Anterior cingulate cortex (tissue), 58 donors: ENCODE measurements at places on chromosomes 11 and 22.

DNA sequence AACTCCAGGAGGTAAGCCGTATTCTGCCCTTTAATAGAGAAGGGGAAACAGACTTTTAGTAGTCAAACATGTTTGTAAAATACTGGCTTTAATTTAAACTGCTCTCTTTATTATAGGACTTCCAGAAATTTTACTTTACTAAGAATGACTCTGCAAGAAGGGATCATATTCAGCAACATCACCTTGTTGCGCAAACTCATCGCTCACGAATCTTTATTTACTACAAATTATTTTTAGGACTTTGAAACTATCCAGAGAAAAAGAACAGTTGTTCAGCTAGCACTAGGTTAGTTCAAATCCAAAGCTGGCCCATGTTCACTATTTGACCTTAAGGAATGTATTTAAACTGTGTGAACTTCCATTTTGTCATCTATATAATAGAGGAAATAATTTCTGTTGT, 498.3 kb upstream of the TENM4 start:
- no peak for DNase-seq

DNA sequence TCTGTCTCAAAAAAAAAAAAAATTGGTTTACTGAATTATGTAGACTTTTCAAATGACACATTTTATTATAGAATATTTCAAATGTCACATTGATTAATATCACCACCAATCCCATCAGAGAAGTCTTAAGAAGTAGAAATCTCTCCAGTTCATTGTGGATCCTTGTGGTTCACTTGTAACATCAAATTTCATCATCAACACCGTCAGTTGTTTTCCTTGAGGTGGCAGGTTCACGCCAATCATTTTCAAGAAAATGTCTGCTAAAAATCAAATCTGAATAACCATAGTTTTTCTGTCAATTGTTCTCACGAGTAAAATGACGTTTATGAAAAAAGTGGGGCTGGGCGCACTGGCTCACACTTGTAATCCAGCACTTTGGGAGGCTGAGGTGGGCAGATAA, 50.3 kb downstream of the TMPRSS5 start:
- DNase-seq = no peak

GRCh38 chr22:40463683-40464082, 93.3 kb downstream of the SGSM3 start:
- DNase-seq = no peak

GRCh38 chr11:72405009-72405408, 29.3 kb downstream of the CLPB start:
- no peak for DNase-seq

DNA sequence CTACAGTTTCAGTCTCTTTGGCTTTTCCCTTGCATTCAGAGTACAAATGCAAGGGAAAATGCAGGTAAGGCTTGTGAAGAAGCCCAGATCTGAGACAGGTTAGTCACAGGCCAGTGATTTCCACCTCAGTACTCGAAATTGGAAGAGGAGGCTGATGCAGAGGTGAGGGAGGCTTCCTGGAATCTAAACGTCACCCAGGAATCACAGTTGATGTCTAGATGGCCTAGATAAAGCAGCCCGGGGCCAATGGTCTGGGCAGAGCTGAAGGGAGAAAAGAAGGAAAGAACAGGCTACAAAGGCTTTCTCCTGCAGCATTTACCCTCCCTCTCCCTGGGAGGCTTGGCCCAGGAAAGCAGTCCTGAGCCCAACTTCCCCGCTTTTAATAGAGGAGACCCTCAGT, 8.5 kb downstream of the TRIM6 start:
- DNase-seq = no peak

DNA sequence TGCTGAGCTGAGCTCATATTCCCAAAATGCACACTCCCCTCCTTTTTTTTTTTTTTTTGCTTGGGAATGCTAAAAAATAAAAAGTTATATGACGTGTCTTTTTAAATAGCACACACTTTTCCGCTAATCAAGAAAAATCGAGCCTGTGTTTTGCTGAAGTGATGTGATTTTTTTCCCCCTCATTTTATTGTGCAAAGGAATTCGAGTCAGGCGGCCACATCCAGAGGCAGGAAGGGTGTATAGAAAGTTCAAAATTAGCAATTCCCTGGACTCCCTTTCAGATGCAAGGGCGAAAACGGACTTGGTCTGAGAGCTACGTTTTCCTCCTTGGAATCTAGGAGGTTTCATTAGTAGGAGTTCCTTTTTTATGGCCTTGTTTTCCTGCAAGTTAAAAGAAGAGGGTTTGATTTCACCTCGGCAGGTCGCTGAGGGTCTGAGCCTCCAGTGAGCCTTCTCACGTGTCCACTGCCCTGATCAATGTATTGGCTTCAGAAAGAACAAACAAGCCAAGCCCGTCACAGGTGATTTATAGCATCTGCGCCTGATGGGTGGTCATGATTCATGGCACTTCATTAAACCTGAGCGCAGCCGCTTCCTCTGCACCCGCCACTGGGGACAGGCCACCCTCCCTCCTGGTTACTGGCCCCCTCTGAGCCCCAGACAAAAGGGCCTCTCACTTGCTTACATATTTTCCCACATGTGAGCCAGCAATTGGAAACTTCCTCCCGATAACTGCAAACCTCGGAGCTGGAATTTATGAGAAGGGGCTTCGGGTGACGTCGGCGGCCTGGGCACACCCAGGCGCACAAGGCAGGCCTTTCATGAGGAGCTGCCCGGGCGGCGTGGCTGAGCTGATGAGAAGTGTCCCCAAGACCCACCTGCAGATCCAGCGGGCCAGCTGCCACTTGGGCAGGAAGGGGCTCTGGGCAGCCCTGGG, 64.4 kb upstream of the LINC01488 start:
- DNase-seq = no peak

DNA sequence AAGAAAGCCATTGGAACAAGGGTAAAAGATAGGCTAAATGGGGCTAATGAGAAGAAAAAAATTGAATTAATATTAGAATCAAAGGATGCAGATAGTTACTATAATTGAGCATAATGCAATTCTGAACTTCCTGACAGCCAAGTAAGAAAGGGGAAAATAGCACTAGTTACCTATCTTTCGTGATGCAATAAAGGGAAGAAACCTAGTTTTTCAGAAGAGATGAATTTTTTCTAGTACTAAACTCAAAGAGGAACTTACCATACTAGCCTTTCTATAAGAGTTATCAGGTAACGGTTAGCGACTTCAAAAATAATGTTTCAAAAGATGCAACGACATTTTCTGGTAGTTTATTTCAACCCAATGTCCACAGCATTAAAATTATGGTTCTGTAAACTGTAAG, 8.8 kb upstream of the WT1 start:
- DNase-seq = no peak

DNA sequence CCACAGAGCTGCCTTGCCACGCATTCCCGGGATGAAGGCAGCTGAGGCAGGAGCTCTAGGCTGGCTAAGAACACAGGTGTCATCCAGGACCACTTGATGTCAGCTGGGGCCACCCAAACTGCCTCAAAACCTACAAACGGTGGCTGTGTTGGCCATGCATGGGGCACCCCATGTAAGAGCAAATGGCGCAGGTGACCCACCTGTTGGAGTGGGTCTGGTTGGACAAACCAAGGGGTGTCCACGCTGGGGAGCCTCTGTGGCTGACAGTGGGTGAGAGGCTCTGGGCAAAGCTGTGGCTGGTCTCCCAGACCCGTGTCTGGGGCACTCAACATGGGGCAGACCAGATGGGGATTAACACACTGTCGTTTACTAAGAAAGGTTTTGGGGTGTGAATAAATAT, 19.0 kb upstream of the SYT8 start:
- no peak for DNase-seq

GRCh38 chr11:70625051-70625450, 226.7 kb downstream of the CTTN start:
- no peak for DNase-seq

DNA sequence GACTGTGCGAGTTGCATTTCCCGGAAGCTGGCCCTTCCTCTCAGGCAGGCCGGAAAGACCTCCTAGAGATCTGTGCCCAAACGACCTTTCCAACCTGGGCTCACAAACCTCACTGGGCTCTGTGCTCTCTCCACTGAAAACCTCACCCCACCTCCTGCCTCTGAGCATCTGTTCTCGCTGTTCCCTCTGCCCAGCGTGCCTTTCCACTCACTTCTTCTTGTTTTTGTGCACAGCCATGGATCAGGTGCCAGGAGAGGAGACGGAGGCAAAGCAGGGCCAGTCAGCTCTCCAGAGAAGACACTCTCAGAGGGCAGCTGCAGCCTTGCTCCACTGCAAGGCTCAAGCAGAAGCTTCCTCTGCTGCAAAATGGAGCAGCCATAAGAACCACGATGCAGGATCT, 10.9 kb upstream of the CPT1A start:
- DNase-seq = no peak
